ENCODE measurements at places on chromosomes 2 and 18.
A peak's percentile ranks its signal among the peaks of the same experiment; 100 is the strongest.

- no peak for DNase-seq
Observed at GRCh38 chr2:233064530-233065199, 4.5 kb downstream of the INPP5D start.

DNA sequence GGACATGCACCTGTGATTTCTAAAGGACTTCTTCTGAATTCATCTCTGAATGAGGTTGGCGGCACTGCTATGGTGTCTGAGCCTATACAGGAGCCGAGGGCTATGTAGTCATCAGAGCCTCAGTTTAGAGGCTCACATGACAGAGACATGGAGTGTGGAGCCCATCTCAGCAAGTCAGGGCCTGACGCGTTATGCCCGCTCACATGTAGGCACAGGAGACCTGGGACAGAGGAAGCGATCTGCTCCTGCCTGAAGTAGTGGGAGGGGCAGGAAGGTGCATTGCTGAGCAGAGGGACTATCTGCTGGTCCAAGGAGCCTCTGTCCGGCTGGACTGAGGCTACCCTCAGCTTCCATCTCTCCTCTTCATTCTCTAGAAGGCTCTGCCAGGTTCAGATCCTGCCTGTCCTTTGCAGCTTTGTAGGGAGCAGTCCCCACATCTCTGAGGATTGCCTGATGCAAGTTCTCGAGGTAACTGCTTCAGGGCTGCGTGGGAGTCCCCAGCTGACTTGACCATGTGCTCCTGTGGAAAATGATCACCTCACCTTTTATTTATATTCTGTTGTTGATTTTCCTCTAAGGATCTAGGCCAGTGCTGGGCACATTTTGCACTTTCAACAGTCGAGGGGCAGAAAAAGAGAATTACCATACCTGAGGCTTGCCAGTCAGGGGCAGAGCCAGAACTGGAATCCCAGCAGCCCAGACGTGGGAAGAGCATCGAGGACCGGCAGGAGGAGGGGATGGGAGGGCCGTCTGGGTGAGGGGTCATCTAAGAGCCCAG is 16.6 kb downstream of the KLHL29 start:
- DNase-seq = no peak

DNA sequence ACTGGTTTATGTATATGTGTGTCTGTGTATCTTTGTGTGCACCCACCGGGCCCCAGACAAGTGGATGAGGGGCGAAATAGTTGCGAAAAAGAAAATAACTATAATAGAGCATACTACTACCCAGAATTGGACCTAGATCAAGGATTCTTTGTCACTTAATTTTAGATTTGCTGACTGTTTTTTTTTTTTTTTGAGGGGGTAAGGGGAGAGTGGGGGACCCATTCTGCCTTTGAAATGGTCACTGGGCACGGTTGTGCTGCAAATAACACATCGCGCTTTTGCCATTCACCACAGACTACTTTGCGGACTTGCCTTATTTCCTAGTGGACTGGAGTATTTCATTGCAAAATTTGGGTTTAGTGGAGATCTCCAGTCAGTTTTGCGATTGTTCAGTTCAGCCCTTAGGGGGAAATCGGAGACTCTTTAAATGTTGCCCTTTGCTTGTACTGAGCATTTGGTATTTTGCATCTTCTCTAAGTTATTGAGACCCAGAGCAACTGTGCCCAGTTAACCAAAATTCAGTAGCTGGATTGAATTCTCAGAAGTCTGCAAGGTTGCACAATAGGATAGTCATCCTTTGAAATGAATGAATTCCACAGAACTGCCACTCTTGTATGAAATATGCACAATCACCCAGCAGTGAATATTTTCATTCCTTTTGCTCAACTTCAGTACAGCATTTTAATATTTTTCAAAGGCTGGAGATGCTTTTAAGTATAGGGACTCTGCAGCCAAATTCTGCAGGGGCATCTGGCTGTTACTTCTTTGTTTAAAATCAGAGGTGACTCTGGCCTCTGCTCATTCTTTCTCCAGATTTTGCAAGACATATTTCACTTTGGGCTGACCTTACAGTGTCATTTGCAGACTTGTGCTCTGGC is 2.9 kb downstream of the TRIB2 start:
- DNase-seq = no peak

DNA sequence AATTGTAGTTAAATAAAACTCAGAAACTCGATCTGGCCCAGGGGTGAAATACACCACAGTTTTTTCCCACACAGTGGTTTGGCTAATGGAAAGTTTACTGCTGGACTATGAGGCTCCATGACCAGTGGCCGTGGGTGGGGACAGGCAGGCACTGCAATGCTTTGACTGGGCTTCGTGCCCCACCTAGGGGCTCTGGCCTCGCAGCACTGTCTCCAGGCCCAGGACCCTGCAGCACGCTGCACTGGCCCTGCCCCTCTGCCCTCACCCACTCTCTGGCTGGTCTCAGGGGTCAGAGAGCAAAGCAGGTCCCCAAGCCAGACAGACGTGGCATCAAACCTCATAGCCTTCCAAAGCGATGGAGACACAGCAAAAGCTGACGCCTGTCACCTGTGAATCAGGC is 13.4 kb upstream of the B3GNT7 start:
- no peak for DNase-seq

DNA sequence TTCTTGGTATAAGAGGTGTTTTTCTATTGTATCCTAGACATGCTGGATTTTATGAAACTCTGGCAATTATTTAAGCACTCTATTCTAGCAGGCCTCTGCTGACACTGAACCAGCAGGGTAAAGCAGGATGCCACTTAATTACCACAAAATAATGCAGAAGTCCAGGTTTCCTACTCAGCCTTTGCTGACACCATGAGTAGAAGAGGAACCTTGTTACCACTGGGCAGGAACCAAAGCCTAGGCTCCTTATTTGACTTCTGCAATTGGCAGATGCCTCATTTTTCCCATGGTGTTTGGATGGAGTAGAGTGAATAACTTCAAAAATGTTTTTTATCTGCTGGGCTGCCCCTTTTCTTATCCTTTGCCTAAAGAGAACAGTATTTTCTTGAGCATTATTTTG is 60.8 kb downstream of the THNSL2 start:
- DNase-seq = no peak

GRCh38 chr2:145350011-145350410 is 830.1 kb upstream of the ZEB2 start:
- DNase-seq = no peak

- no peak for DNase-seq
Observed at GRCh38 chr2:26687328-26687727, 5.2 kb upstream of the KCNK3 start.

GRCh38 chr2:108607706-108608301 is 73.5 kb downstream of the LIMS1 start:
- DNase-seq = peak; percentile 57

Data from small intestine (tissue), 16 donors.